ENCODE measurements at places on chromosomes 16 and 17. TPM values are rescaled to one million over a fixed set of nuclear protein-coding genes. Genes with fewer than 3 reads are reported as not detected.

GRCh38 chr17:41002814-41003213 lies 3.1 kb upstream of the KRTAP3-2 start:
- no peak for ATAC-seq
- no peak overlapping the region for H3K27ac ChIP-seq
- H3K4me1 ChIP-seq, result no peaks in the 10 kb centered on the region
- H3K27me3 ChIP-seq, result peaks cover 16% of the 10 kb centered on the region
- no peaks in the 10 kb centered on the region for H3K36me3 ChIP-seq
- H3K4me3 ChIP-seq, result no peak overlapping the region

DNA sequence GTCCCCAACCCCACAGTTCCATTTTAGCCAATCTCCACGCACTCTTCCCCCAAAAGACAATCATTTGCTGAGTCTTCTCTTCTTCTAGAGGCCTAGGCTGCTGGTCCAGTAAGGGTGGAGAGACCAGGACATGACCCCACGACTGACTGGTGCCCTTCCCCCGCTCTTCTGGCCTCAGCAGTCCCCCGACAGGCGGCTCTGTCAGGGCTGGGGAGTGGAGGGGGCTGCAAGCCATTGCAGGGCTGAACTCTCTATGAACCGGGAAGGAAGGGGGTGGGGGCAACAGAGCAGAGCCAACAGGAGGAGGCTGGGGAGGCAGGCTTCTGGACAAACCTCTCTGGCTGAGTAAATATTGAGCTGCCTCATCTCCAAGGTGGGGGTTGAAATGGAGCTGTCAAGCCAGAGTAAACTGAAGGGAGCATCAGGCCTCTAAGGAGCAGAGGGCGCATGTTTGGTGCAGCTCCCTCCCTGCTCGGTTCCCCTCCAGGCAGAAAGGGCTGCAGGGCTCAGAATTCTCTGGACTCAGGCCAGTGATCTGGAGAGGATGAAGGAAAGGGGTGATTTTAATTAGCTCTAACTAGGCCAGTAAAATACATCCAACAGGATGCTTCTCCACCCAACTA lies 8.7 kb downstream of the HOXB1 start:
- H3K4me1 ChIP-seq, result peaks cover 15% of the 10 kb centered on the region
- peaks cover 9% of the 10 kb centered on the region for H3K27me3 ChIP-seq
- no peaks in the 10 kb centered on the region for H3K36me3 ChIP-seq
- no peak for ATAC-seq
- H3K4me3 ChIP-seq, result no peak overlapping the region
- peak overlapping the region; percentile 5 for H3K27ac ChIP-seq

KCNH4 gene
- 0.27 TPM for total RNA-seq

DNA sequence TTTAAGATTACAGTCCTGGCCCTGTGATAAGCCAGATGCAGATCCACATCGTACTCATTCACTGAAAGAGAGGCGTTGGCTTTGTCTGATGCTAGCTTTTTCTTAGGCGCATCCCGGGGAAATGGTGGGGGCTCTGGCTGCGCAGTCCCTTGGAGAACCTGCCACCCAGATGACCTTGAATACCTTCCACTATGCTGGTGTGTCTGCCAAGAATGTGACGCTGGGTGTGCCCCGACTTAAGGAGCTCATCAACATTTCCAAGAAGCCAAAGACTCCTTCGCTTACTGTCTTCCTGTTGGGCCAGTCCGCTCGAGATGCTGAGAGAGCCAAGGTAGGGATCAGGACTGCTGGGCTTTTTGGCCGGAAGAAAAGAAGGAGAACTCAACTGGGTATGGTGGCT lies 24.0 kb downstream of the POLR2A start:
- no peaks in the 10 kb centered on the region for H3K27me3 ChIP-seq
- no peak overlapping the region for H3K27ac ChIP-seq
- peaks cover 100% of the 10 kb centered on the region for H3K36me3 ChIP-seq
- no peak overlapping the region for H3K4me3 ChIP-seq

NPIPA3 gene
- total RNA-seq, result 1.3 TPM

DNA sequence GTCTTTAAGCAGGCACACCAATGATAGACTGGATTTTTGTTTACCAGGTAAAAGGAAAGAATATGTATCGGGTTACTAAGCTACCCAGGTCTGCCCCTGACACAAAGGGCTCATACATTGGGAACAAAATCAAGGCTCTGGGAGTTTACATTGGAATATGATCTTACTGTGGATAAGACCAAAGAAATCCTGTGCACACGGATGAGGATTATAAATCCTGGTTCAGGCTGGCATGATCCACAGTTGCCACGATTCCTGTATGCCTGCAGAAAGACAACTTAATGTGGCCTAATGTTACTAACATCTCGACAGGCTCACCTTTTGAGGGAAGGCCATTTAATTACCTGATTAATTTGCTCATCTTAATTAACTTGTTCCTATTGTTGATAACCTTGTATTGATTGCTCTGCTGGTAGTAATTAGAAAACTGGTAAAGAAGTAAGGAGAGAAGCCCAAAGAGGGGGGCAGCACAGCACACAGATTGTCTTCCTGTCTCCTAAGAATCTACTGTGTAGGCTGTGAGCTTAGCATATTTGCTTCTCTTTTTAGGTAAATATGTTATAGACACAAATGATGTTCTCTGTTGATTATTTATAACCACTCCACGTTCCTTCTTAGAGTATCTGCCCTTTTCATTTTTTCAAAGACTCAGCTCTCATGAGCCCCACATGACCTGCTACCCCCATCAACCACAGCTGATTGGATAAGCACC lies 51.0 kb upstream of the TOX3 start:
- H3K36me3 ChIP-seq, result no peaks in the 10 kb centered on the region
- ATAC-seq, result no peak
- no peak overlapping the region for H3K4me3 ChIP-seq
- no peaks in the 10 kb centered on the region for H3K27me3 ChIP-seq

DNA sequence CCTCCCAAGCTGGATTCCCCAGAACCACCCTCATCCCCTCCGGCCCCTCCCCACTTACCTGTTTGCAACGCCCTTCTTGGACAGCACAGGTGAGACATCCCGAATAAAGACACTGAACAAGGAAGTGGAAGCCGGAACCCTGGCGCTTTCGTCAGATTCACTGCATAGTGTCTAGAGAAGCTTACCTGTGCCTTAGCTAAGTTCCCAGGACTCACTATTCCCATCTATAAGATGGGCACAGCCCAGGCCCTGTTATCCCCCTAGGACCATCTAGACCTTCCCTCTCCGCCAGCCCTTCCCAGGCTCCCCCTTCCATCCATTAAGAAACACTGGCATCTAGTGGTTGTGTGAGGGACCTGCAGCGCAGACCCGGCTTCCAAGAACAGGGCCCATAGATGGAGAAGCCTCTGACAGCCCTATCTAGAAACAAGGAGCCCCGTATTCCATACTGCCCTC lies 26.9 kb upstream of the RPL38 start:
- H3K36me3 ChIP-seq, result no peaks in the 10 kb centered on the region
- H3K27ac ChIP-seq, result no peak overlapping the region
- peak; percentile 53 for ATAC-seq
- no peaks in the 10 kb centered on the region for H3K4me1 ChIP-seq
- H3K27me3 ChIP-seq, result peaks cover 82% of the 10 kb centered on the region

MILR1 gene
- 7.3 TPM for total RNA-seq

- no peaks in the 10 kb centered on the region for H3K27me3 ChIP-seq
- peak overlapping the region; percentile 88 for H3K27ac ChIP-seq
Observed at GRCh38 chr16:88783391-88784073, 1.5 kb downstream of the PIEZO1 start.

- peak; percentile 87 for ATAC-seq
- H3K4me3 ChIP-seq, result no peak overlapping the region
- H3K4me1 ChIP-seq, result no peaks in the 10 kb centered on the region
- no peaks in the 10 kb centered on the region for H3K36me3 ChIP-seq
- no peaks in the 10 kb centered on the region for H3K27me3 ChIP-seq
Observed at GRCh38 chr16:72256398-72257066, 84.6 kb upstream of the PMFBP1 start.

DNA sequence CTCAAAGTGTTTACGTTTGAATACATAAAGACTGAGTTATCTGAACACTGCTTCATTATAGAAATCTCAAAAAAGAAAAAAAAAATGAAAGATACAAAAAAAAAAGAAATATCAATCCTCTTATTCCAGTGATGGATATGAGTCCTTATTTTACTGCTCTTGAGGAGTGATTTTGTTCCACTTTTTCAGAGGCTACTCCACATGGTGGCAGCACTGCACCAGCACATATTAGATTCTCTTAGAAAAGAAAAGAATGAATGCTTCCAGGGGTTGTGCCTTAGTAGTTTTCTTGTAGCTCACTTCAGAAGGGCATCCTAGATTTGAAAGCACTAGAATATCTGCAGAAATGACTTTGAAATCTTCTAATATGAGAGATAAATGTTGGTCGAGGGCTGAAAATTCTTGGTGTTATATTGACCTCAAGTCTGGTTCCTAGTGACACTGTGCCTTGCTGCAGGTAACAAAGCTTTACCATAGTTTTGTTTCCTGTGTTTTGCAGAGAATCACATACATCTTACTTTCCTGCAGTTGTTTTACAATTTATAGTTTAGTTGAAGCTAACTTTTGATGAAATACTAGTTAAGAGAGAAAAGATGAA lies 25.9 kb downstream of the AP2B1 start:
- ATAC-seq, result no peak
- no peak overlapping the region for H3K4me3 ChIP-seq
- H3K27ac ChIP-seq, result no peak overlapping the region

- H3K36me3 ChIP-seq, result peaks cover under 1% of the 10 kb centered on the region
- no peaks in the 10 kb centered on the region for H3K27me3 ChIP-seq
- no peak for ATAC-seq
- peaks cover 4% of the 10 kb centered on the region for H3K4me1 ChIP-seq
- peak overlapping the region; percentile 73 for H3K4me3 ChIP-seq
Observed at GRCh38 chr16:8675183-8676159, 1.1 kb downstream of the ABAT start.

DNA sequence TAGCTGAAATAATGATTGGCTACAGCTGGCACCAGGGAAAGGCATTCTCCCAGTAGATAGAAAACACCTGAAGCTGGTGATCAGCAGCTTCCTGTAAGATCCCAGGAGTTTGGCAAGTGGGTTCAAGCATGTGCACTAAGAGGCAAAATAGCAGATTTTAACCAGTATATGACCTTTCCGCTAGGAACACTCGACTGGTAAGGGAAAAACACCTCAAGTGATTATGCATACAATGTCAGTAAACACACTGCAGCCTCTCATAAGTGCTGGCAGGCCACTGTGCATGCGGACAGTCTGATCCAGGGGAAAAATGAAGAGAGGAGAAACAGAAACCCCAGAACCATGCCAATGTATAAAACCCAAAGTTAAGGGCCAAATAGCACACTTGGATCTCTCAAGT lies 49.0 kb upstream of the HLF start:
- H3K27me3 ChIP-seq, result no peaks in the 10 kb centered on the region
- no peak for ATAC-seq
- no peaks in the 10 kb centered on the region for H3K36me3 ChIP-seq
- H3K4me3 ChIP-seq, result no peak overlapping the region
- no peaks in the 10 kb centered on the region for H3K4me1 ChIP-seq

MRM3 gene
- total RNA-seq, result 31.9 TPM

- no peaks in the 10 kb centered on the region for H3K4me1 ChIP-seq
- H3K4me3 ChIP-seq, result no peak overlapping the region
- H3K36me3 ChIP-seq, result no peaks in the 10 kb centered on the region
- H3K27me3 ChIP-seq, result peaks cover 30% of the 10 kb centered on the region
- H3K27ac ChIP-seq, result no peak overlapping the region
Observed at GRCh38 chr16:3216263-3216640, 18.7 kb downstream of the ZNF200 start.

DNA sequence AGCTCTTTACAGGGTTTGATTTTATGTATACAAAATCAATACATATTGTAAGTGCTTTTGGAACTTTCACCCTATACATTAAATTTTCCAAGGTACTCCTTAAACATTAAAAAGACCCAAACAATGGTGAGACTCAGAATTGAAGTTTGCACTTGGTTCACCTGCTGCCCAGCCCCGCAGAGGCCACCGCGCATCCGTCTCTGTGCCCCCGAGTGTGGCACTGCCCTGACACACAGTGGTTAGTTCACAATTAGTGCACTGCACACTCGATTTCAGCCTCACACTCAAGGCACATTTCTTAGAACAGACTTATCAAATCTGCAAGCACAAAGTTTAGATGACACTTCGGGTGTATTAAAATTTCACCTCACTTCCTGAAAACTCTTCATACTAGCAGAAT lies 38.3 kb downstream of the USP7 start:
- H3K4me3 ChIP-seq, result no peak overlapping the region
- no peaks in the 10 kb centered on the region for H3K4me1 ChIP-seq
- H3K27me3 ChIP-seq, result no peaks in the 10 kb centered on the region

DNA sequence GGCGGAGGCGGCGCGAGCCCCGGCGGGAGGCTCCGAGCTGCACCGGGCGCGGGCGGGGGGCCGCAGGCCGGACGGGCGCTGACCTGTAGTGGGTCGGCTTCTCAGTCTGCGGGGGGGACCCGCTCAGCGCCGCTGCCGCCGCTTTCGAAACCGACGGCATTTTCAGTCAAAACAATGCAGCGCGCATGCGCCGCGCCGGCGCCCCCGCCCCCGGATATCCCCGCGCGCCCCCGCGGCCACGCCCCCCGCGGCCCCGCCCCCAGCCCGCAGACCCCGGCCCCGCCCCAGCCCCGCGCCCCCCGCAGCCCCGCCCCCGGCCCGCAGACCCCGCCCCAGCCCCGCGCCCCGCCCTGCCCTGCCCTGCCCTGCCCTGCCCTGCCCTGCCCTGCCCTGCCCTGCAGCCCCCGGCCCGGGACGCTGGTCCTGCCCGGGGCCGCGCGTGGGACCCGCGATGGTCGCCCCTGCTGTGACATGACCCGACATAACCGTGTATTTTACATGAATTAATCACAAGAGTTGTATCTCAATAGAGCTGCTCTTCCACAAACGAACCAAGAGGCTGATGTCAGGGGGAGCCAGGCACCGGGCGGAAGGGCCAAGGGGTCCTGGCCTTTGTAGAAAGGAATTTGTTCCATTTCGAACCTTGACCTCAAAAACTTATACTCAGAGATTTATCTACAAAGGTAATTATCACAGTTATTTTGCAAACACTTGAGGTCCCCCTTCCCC lies at the start of gene UNKL:
Gene UNKL, minus strand, starts transcription at position 173 of the 729 bp plus-strand sequence. Its CDS starts 13 bp downstream, at position 160.
- ATAC-seq, result peak; percentile 80
- H3K4me1 ChIP-seq, result peaks cover 66% of the 10 kb centered on the region
- no peaks in the 10 kb centered on the region for H3K27me3 ChIP-seq
- peak within 1 kb of the TSS; percentile 91 for H3K27ac ChIP-seq
- H3K36me3 ChIP-seq, result peaks cover 36% of the 10 kb centered on the region
- H3K4me3 ChIP-seq, result peak within 1 kb of the TSS; percentile 96

- no peak for ATAC-seq
- no peaks in the 10 kb centered on the region for H3K4me1 ChIP-seq
- no peaks in the 10 kb centered on the region for H3K36me3 ChIP-seq
- H3K4me3 ChIP-seq, result no peak overlapping the region
Observed at GRCh38 chr16:86710602-86710950, 132.2 kb downstream of the FOXL1 start.

Data from gastroesophageal sphincter (tissue), 4 donors.